ACHN (cell line): ENCODE measurements at places on chromosomes 2 and 18.

GRCh38 chr2:151905963-151906632 is 77.9 kb upstream of the ARL5A start:
- DNase-seq: no peak

DNA sequence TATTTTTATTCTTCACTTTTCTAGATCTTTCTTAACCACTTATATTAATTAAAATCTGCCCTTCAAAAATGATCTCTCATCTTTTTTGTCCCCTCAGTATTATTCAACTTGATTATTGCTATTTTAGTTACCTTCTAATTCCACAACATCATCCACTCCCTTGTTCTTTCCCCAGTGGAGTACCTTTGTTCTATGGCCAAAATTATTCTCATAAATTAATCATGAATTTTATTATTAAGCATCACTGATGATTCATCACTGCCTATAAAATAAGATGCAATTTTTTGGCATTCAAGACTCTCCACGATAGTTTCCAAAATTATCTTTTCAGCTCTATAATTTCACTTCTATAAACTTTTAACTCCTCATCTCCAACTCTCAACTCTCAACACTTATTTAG is 505.7 kb downstream of the SPAG16 start:
- DNase-seq: no peak

- DNase-seq: no peak
These were observed 44.8 kb upstream of the ARHGAP15 start for GRCh38 chr2:143084462-143084861.

GRCh38 chr2:170928036-170928823 is 823 bp upstream of the GORASP2 start:
- no peak for DNase-seq

DNA sequence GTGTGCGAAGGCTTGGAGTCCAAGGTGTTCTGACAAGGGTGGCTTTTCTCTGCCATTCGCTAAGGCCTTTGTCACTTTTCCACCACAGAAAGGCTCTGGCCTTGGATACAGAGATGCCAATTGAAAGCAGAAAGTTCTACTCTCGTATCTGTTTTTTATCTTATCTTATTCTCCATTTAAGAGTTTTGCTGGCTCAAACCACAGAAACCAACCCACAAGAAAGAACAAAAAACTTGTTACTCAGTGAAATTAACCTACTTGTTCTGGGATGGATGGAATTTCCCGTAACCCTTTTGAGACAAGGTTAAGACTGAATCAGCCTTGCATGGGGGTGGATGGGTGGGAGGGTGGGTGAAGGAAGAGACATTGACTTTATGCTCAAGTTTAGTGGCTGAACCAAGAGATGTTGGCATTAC is 221.7 kb downstream of the CDH20 start:
- no peak for DNase-seq

- DNase-seq: no peak
These were observed 73.5 kb downstream of the CHN1 start for GRCh38 chr2:174931724-174932123.

- DNase-seq: peak; percentile 56
These were observed 24.4 kb upstream of the RAB31 start for GRCh38 chr18:9683418-9684396.

DNA sequence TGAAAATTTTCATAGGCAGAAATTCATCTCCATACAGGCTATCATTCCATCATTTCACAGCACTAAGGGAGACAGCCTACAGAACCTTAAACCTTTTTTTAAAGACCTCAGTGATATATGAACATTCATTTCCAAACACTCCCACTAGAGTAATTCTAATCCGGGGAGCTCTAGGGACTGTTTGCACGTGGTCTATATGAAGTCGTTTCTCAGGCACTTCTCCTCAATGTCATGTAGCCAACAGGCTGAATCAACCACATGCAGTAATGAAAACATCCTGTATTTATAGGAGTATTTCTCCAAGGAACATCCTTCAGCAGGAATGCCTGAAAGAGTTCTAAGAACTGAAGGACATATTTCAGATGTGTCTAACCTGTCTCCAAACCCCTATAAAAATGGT is 97.3 kb upstream of the CREB1 start:
- no peak for DNase-seq
